HEK293T (cell line): ENCODE measurements at places on chromosomes 1 and 21.

DNA sequence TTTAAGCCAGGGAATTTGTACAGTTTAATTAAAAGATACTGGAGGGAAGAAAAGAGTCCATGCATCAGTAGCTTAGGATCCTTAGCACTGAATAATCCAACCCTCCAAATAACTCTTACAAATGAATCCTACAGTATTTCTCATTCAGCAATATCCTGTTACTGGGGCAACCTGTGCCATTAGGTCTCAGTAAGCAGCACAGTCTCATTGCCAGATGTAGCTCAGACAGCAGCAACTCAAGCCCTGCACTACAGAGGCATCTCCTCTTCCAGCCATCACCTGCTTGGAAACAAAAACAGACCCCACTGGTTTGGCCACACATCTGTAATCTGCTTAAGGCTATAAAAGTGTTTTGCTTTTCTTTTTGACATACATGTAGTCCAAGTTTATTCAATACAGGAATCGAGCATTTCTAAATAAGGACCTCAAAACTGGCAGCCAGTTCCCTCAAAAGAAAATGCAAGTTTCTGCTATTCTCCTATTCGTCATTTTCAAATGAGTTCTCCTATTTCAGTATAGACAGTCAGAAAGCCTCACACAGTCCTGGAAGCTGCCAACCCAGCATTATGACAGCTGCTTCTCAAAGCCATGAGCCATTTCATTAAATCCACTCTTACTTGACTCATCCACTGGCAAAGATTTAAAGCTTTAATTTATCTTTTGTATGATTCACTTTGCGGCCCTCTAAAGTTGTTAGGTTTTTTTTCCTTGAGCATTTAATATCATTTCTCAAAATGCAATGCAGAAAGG, 129.0 kb downstream of the APP start:
- DNase-seq: no peak

DNA sequence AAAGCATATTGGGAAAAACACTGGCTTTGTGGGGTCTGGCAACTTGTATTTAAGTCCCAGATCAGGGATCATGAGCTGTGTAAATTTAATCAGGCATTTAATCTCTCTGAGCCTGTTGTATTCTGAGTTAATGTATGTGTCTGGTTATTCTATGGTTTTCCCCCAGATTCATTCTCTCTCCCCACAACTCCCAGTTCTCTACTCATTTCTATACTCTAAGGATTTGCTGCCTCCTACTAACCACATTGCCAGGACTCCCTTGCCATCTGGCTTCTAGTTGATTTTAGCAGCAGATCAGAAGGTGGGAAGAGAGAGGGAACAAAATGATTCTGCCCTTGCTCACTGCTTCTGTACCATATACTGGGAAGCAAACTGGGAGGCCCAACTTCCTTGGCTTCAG, 31.4 kb upstream of the S1PR1 start:
- DNase-seq: no peak

- DNase-seq: no peak
These were observed 21.1 kb downstream of the IPO9 start for GRCh38 chr1:201850053-201850397.

DNA sequence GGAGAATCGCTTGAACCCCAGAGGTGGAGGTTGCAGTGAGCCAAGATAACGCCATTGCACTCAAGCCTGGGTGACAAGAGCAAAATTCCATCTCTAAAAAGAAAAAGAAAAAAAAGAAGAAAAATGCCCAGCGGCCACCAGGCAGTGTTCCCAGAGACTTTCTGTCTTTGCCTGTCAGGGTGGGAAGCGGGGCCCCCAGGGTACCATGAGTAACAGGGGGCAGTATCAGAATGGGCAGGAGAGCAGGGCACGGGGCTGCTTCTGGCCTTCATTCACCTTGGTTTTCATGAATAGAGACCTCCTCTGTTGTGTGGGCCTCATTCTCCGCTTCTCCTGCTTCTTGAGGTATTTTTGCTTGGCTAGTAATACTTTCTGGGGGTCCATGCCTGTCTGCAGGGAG, 20.4 kb downstream of the SLC26A9 start:
- DNase-seq: no peak

GRCh38 chr1:55679971-55680370, 464.8 kb upstream of the USP24 start:
- no peak for DNase-seq

DNA sequence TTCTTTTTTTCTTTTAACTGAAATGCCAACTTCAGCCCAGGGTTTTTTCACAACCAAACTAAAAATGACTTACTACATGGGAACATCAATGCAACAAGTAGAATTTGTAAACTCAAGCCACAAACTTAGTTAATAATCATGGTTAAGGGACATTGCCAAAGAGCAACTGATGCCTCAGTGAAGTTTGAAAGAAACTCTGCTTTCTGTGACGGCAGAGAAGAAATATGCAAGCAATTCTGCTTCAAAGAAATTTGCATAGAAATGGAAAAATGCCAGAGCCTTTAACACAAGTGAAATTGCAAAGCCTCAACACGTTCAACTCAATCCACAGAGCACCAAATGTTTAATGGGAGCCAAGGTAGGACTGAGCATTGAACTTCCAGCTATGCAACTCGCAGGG, 5.0 kb upstream of the CHD5 start:
- DNase-seq: no peak

DNA sequence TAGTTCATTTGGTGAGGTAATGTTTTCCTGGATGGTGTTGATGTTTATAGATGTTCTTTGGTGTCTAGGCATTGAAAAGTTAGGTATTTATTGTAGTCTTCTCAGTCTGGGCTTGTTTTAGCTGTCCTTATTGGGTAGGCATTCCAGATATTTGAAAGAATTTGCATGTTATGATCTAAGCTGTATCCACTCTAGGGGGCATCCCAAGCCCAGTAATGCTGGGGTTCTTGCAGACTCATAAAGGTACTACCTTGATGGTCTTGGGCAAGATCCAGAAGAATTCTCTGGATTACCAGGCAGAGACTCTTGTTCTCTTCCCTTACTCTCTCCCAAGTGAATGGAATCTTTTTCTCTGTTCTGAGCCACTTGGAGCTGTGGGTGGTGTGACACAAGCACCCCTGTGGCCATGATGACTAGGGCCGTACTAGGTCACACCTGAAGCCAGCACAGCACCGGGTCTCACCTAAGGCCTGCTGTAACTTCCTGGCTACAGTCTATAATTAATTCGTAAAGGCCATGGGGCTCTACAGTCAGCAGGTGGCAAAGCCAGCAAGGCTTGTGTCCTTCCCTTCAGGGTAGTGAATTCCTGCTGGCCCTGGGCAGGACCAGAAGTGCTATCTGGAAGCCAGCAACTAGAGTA, 74.8 kb upstream of the PDE4B start:
- no peak for DNase-seq

DNA sequence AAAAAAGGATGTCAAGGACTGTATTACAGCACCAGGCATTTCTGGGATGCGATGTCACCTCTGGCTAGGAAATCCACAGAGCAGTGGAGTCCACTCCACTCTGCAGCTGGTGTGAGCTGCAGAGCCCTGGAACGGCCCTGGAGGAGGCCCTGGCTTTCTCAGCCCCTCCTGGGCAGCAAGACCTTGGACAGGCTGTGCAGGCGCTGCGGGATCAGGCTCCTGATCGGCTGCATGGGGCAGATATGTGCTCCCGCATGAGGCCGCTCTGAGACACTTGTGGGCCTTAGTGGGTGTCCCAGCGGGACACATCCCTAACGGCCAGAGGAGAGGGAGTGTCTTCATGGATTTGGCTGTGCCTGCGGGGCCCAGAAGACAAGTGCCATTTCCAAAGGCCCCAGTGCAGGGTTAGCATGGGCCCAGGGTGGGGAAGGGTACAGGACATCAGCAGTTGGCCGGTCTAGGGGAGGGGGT, 6.2 kb downstream of the DNMT3L start:
- DNase-seq: no peak

DNA sequence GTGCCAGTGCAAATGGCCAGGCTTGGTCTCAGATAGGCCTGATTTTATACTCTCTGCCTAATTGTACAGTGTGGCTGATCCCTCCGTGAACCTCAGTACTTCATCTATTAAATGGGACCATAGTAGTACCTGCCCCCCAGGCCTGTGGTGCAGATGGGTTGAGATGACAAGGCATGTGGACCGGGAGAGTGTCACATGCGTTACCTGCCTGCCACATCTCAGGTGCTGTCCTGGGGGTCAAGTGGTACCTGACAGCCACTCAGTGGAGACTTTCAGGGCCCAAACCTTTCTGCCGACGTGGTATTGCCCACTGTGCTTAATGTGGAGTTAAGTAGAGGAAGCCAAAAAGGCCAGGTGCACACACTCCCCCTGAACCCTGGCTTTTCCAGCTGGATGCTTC, 197.3 kb downstream of the FOXD2 start:
- DNase-seq: no peak

DNA sequence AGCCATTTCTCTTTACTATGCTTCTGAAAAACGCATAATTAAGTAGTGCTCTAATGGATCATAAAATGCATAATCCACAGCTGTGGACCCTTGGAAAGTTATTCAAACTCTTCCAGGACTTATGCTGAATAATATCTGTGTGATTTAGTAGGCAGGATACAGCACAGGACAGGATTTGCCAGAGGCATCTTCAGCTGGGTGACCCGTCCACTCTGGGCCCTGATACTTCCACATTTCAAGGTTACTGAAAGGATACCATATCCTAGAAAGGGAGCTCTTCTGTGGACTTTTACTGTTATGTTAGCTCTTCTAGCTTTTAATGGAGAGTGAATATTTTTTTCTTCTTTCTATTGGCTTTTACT, 49.6 kb downstream of the MAP10 start:
- DNase-seq: no peak

DNA sequence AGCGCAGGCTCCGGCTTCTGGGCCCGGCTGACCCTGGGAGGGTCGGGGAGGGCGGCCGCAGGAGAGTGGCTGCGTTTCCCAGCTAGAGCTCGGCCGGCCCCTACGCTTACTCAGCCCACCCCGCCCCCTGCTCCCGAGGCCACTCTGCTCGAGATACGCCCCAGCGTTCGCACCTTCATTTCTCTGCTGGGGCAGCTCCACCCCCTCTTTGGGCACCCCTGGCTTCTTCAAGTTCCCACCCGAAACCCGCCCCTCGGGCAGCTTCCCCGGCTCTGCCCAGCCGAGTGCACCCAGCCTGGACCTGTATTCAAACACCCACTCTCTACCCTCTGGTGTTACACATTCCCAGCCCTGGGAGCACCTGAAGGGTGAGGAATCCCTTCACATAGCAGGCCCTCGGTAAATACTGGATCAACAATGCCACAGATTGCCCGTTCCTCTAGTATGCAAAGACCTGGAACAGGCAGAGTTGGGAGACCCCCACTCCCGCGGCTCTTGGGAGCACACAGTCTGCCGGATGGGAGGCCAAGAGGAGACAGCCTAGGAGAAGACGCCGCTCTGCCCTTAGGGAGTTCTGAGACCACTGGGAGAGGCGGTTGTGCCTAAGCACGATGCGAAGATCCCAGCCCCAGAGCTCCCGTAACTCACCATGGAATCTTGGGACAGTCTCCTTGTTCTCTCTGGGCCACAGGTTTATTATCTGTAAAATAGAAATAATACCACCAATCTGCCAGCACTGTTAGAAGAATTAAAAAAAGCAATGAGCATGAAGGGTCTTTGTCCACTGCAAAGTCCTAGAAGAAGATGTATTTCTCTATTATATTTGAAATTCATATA, 566 bp upstream of the PAQR7 start:
- DNase-seq: no peak

GRCh38 chr1:158037866-158038359, 44.5 kb downstream of the KIRREL1 start:
- DNase-seq: no peak

GRCh38 chr1:44950892-44951291, 35.5 kb downstream of the EIF2B3 start:
- no peak for DNase-seq

DNA sequence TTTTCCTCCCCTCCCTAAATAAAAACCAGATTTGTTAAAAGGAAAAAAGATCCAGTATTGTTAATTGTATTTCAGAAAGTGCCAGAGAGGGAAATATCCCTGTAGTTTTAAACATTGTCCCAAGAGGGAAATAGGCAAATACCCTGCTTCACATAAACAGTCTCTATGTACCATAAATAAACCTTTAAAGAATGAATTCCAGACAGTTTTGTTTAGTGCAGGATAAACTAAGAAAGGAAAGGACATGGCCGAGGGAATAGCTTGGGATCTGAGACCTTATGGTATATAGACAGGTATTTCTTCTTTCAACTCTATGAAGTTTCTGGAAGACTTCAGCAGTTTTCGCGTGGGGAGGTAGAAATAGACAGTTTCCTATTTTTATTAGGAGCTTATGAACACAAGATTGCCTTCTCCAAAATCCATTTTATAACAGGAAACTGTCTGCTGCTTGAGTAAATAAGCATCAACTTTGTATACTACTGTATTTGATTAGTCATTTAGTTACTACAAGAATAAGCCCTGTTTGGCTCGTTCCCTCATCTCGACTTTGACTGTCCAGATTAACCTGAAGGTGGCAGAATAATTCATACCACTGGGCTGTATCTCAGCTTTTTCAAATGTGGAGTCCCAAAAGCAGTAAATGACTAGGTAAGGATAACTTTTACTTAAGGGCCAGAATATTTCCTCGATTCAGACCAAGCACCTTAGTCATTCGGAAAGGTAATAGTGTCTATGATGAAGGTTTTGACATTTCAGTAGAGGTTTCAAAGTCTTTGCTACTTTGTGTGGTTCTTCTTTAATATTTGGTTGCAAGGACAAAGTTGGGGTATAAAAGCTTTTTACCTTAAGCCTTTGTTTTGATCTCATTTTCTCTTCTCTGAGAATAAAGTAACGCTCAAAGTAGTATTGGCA, 177.5 kb downstream of the VPS13D start:
- DNase-seq: no peak

DNA sequence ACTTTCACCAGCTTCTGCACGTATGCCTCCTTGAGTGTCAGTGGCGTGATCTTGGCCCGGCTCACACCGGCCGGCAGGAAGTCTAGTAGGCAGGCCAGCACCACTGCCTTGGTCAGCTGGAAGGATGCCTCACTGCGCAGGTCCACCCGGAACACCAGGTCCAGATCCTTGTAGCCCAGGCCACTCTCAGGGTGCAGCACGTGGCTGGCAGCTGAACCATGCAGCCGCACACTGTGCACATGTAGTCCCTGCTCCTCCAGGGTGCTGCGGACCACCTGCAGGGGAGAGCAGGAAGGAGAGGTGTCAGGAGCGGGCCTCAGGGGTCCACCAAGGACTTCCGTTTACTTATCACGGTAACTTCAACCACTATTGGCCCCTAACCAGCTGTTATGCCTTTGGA, 6.0 kb downstream of the TENT5B start:
- no peak for DNase-seq

DNA sequence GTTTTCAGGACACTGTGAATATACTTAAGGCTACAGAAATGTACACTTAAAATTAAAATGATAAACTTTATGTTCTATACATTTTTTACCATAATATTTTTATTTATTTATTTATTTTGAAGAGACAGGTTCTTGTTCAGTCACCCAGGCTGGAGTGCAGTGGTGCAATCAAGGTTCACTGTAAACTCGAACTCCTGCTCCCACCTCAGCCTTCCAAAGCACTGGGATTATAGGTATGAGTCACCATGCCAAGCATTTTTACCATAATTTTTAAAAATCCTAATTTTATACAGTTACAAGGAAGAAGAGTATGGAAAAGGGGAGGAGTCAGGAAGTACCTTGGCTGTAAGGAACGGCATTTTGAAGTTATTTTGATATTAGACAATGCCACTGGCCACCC, 23.6 kb upstream of the ANGPTL3 start:
- no peak for DNase-seq

GRCh38 chr1:48500541-48501450, 28.8 kb upstream of the SPATA6 start:
- no peak for DNase-seq

- DNase-seq: no peak
These were observed 2.7 kb downstream of the AKR7A2 start for GRCh38 chr1:19309123-19309813.
